ENCODE measurements at places on chromosomes 7 and 10.
A peak's percentile ranks its signal among the peaks of the same experiment; 100 is the strongest.

GRCh38 chr7:2688409-2689342 is 674 bp downstream of the AMZ1 start:
- DNase-seq, result peak; percentile 42

DNA sequence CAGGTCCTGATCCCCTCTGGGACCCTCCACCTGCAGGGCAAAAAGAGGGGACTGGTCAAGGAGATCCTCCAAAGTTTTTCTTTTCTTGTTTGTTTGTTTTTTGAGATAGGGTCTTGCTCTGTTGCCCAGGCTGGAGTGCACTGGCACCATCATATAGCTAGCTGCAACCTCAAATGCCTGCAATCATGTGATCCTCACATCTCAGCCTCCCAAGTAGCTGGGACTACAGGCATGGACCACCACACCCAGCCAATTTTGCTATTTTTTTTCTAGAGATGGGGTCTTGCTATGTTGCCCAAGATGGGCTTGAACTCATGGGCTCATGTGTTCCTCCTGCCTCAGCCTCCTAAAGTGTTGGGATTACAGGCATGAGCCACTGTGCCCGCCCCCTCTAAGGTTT is 41.0 kb downstream of the EPHB4 start:
- no peak for DNase-seq

DNA sequence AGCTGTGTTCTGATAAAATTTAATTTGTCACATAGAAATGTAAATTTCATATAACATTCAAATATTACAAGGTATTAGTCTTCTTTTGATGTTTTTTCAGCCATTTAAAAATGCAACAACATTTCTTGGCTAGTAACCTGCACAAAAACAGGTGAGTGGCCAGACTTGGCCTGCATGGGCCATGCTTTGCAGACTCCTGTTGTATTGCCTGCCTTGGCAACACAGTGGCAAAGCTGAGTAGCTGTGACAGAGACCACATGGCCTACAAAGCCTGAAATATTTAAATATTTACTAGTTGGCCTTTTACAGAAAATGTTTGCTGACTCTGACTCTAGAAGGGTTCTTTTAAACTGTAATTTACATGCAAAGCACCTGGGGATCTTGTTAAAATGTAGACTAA is 13.5 kb upstream of the TBX20 start:
- DNase-seq, result no peak

- no peak for DNase-seq
These were observed 223.1 kb downstream of the FGFR2 start for GRCh38 chr10:121375172-121375571.

Data from nucleus accumbens (tissue), 56 donors.